ENCODE measurements at places on chromosomes 4 and X. TPM values are rescaled to one million over a fixed set of nuclear protein-coding genes. Genes with fewer than 3 reads are reported as not detected.

GRCh38 chr4:128946916-128947315 lies 137.4 kb downstream of the JADE1 start:
- DNase-seq, result no peak

DNA sequence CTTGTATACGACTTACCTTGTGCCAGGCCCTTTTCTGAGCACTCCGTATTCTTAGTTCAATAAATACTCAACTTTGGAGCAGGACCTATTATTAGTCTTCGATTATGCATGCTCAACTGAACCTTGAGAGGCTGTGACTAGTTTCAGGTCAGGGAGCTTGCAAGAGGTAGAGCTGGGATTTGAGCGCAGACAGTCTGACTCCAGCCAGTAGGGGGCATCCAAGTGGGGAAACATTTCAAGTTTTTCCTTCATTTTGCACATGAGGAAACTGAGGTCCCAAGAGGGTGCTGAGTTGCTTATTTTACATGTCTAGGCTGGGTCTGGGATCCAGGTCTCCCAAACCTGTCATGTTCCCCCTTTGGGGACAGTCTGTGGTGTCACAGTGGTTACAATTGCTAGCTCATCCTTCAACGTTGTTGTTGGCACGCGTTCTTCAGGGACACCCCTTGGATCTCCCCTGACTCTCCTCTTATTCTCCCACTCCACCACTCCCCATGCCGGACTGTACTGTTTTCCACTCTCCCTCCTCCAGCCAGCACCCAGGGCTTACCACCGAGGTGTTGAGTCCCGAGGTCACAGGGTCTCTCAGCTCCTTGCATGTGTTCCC lies 6.7 kb upstream of the PRICKLE3 start:
- DNase-seq, result no peak

GRCh38 chrX:39012621-39013111 lies 211.4 kb downstream of the MID1IP1 start:
- DNase-seq, result no peak

GRCh38 chr4:174672276-174672675 lies 150.0 kb upstream of the HPGD start:
- no peak for DNase-seq

DNA sequence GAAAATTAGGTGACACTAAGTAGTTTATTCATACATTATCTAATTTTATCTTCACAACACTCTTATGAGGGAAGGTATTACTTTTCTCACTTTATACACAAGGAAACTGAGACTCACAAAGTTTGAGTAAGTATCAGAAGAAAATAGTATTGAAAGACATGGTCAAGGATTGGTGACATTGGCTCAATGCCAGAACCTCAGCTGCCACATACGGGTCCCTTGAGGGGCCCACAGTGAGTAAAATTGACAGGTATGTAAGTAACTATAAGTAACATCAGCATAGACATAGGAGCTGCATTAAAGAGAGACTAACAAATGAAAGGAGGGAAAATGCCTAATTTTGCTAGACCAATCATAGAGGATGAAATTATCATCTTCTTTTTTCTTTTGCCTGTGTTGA lies 134.1 kb downstream of the COX18 start:
- DNase-seq, result no peak

DNA sequence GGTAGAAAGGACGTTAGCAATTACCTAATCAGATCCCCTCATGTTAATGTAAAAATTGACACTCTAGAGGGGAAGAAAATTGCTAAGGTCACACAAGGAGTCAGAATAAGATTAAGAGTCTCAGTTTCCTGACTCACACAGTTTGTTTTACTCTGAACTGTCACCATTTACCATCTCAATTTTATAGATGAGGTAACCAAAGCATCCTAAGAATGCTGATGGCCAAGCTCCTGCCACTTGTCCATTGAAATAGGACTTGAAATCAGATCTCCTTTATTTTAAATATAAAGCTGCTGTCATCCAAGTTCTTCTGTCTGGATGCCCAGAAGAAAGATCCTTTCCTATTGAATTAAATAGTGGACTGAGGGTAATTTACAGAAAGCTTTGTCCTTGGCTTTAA lies 114.8 kb upstream of the VAMP7 start:
- no peak for DNase-seq

DNA sequence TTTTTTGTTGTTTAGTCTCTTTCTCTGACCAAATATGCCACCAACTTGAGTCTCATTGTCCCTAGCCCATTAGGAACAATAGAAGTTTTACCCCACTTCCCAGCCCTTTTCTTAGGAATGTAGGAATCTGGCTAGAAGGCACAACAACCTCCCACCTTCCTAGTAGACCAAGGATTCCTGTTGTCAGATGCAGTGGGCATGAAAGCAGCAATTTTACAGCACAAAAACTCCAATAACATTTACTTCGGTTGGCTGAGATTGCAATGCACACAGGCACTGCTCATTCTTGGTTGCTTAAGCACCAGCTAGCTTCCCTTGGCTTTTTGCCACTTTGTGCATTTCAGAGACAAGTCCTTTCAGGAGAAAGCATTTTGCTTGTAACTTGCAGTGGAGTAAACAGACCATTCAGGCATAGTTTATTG lies 312.8 kb downstream of the TENM3 start:
- DNase-seq, result peak; percentile 52

DNA sequence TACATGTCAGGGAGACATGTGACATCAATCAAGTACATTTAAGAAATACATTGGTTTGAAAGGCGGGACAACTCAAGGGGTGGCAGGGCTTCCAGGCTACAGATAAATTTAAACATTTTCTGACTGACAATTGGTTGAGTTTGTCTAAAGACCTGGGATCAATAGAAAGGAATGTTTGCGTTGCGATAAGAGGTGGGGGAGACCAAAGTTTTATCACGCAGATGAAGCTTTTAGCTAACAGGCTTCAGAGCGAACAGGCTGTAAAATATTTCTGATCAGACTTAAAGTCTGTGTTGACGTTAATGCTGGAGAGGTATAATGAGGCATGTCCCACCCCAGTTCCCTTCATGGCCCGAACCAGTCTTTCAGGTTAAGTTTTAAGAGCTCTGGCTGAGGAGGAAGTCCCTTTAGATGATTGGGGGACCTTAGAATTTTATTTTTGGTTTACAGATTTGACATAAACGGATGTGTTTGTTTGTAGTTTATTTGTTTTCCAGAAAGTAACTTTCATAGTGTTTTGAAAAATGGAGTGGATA lies 346.7 kb upstream of the RASGEF1B start:
- DNase-seq, result no peak

DNA sequence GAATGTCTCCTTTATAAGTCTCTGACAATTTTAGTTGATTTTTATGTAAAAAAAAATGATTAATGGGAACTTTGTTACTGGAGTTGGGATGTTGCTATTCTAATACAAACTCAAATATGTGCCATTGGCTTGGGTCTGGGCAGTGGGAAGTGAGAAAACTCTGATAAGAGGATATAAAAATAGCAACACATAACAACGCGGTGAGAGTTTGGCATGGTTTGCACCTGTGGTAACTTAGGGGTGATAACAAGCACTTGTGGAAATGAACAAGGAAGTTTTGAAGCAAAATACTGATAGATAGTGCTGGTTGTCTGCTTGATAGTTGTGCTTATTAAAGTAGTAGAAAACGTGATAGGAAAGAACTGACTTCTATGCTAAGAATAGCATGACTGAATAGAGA lies 743.3 kb upstream of the AGA start:
- DNase-seq, result no peak

Gene EFHC2
- 1.9 TPM for total RNA-seq

Gene ITM2A
- total RNA-seq, result 333 TPM

Gene DSPP
- not detected for total RNA-seq

Gene NCAPG
- 15.6 TPM for total RNA-seq

Gene TCEAL6
- not detected for total RNA-seq

Data from tongue (tissue), 3 donors.